Dermis lymphatic vessel endothelial cell (primary cell): ENCODE measurements at places on chromosomes 1 and 21. TPM values are rescaled to one million over a fixed set of nuclear protein-coding genes. Genes with fewer than 3 reads are reported as not detected.

Gene PADI1
- 0.09 and 0.11 TPM in 2 replicates for total RNA-seq

Gene ST6GALNAC5
- total RNA-seq: not detected in 2 replicates

Gene IL6R
- total RNA-seq: 12.4 and 15.9 TPM in 2 replicates

Gene CYP4A11
- total RNA-seq: not detected in 2 replicates

Gene KRTAP21-3
- total RNA-seq: not detected in 2 replicates

Gene SLC44A5
- total RNA-seq: 2.5 and 8.7 TPM in 2 replicates

Gene FCAMR
- total RNA-seq: not detected in 2 replicates

Gene LRRN2
- total RNA-seq: not detected in 2 replicates

Gene PTPN7
- not detected in 2 replicates for total RNA-seq

Gene TSPAN1
- total RNA-seq: 0.09 and 0.33 TPM in 2 replicates

Gene S100A7A
- total RNA-seq: not detected in 2 replicates

Gene ZFP69
- 1.8 and 2.3 TPM in 2 replicates for total RNA-seq

Gene RHD
- total RNA-seq: 0.09 and 0.33 TPM in 2 replicates

Gene TACSTD2
- 1.8 and 11.3 TPM in 2 replicates for total RNA-seq

Gene ADAMTS5
- 0.43 and 2.9 TPM in 2 replicates for total RNA-seq

Gene CLDN17
- total RNA-seq: not detected in 2 replicates

Gene DMBX1
- total RNA-seq: not detected in 2 replicates

Gene CA14
- not detected in 2 replicates for total RNA-seq

Gene ZMYND12
- total RNA-seq: 0.43 and 0.60 TPM in 2 replicates
